Activated CD4-positive, alpha-beta T cell treated with anti-CD3 and anti-CD28 coated beads for 36 hours (primary cell): ENCODE measurements at places on chromosomes 7 and 10.

GRCh38 chr10:18658271-18659124 lies 733 bp upstream of the ARL5B start:
- DNase-seq: peak; percentile 23

DNA sequence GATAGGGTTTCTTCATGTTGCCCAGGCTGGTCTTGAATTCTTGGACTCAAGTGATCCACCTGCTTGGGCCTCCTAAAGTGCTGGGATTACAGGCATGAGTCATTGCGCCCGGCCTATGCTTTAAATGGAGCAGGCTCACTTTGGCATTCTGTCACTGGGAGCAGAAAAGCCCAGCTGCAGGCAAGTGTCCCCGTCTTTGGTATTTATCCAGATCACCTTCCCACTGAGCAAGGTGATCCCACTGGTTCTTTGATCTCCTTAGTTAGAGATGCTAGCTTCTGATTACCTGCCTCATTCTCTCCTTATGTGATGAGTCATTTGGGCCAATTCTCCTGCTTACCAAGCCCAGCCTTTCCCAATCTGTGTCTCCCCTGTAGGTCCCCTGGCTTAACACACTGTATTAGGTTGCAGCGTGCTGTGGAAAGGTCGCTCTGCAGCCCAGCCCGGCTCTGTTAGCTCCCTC lies 39.3 kb downstream of the SPDYE5 start:
- no peak for DNase-seq

GRCh38 chr10:126576336-126576735 lies 94.2 kb downstream of the C10orf90 start:
- DNase-seq: no peak

DNA sequence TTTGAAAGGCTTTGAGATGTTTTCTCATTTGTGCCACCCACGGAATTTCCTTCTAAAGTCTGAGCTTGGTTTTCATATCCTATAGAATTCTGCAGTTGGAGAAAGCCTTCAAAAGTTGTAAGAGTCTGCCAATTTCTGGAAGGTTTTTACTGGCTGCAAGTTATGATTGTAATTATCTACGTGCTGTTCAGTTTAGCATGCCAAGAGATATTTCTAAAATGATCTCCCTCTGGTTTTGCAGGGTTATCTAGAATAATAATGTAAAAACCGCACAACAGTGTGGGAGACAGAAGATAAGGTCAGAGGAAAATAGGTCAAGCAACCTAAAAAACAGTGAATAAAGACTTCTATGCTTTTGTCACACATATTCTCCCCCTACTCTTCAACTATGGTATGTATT lies 69.3 kb downstream of the MTERF1 start:
- DNase-seq: no peak

- no peak for DNase-seq
Measured at GRCh38 chr10:71623986-71624291, 95.6 kb downstream of the C10orf105 start.

- DNase-seq: no peak
Measured at GRCh38 chr10:21508706-21509331, 16.7 kb downstream of the SKIDA1 start.
